ENCODE measurements at places on chromosomes 7 and 10.

- no peak for DNase-seq
Measured at GRCh38 chr10:132141526-132142395, 45.0 kb upstream of the DPYSL4 start.

DNA sequence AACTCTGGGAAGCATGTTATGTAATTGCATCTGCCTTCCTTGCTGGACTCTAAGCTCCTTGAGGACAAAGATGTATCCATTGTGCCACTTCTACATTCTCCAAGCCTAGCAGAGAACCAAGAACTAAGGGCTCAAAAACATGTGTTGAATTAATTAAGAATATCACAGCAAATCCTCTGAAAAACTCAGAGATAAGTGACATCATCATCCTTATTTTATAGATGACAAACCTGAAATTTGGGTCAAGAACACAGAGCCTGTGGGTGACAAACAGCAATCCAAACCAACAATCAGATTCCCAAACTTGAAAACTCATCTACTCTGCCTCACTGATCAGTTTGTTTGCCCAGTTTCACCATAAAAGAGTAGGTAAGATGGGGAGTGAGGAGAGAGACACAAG, 503.6 kb upstream of the LRRN3 start:
- DNase-seq: no peak

DNA sequence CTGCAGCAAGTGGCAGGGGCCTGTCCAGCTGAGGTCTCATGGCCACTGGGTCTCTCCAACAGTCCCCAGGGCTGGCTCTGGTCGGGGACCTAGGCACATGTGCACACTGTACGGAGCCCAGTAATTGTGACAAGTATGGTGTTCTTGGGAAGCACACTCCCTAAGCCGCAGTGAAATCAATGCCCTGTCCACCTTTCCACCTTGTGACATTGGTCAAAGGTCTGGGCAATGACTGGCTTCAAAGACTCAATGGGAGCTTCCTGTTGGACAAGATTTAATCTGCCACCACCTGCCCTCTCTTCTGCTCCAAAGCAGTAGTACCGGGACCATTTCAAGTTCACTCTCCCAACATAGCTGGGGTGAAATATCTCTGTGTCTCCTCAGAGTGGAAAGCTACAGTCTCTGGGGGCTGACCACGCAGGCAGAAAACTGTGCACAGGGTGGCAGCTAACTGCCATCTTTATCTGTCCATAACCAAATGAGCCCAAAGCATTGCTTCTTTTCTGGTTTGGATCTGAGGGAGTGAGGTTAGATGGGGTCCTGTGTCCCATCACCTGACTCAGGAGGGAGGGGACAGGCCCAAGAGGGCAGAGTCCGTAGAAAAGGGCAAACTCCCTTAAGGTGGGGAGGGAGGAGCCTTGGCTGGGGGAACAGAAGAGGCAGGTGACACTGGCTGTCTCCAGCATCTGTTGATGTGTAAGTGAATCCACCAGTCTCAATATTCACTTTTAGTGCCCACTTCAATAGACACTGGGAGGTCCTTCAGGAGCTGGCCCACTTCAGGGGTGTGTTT, 307.7 kb downstream of the TNS3 start:
- DNase-seq: no peak

DNA sequence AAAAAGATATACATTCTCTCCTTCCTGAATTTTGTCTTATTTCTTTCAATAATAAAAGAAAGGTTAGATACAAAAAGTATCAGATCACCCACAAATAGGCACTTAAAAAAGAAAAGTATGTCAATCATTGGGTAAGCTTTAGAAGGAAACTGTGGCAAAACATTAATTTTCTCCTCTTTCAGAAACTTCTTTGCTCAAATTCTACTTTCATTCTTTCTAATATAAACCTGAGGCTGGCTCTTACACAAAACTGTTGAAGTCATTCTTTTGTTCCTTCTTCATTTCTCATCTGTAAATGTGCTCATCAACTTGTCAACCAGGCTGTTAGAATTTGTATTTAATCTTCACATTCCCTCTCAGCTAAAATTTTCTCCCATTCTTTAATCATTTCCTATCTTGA, 124.6 kb downstream of the LRRN3 start:
- DNase-seq: no peak

DNA sequence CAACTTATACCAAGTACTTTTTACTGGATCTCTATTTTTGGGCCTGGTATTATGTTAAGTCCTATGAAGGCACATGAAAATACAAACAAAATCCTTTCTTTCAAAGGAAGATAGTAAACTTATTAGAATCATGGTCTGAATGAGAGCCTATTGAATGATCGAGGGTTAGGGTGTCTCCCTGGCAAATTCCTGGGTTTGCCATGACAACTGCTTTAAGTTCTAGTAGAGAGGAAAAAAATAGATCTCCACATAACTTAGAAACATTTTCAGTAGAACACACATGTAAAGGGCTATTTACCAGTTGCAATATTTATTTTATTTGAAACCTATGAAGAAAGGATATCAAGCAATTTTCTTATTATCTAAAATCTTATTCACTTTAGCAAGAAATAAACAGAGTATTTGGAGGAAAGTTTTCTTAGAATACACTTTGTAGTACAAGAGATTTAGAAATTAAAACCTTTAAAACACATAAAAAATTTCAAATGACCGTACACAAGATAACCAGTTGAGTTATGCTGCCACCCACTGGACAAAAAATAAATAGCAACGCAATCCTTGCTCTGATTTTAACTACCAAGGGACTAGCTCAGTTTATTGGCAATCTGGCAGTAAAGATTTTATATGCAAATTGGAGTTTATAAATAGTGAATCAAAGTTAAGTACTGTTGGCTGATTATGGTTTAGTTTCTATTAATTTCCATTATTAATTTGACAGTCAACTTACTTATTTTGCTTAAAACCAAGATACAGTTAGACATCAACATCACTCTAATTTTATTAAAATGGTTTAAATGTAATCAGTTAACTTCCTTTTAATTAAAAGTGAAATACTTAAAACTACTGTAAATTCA, 33.9 kb downstream of the CACUL1 start:
- peak; percentile 75 for DNase-seq

GRCh38 chr10:44647877-44648542, 263.1 kb upstream of the CXCL12 start:
- DNase-seq: no peak

DNA sequence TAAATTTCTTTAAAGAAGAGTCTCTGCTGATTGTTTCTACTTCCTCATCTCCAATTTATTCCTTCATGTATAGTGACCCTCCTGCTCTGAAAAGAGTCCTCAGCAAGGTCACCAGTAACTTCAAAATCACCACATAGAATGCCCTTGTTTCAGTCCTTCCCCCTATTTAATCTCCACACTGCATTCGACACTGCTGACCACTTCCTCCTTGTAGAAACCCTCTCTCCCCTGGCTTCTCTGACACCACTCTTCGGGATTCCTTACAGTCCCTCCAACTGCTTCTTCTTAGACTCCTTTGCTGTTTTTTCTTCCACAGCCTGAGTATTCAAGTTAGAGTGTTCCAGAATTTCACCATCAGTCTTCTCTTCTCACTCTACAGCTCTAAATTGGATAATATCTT, 89.5 kb downstream of the VPS41 start:
- no peak for DNase-seq

- DNase-seq: no peak
Measured at GRCh38 chr7:128244861-128245260, 3.8 kb downstream of the LEP start.
